ENCODE measurements at places on chromosomes 3 and 15.

DNA sequence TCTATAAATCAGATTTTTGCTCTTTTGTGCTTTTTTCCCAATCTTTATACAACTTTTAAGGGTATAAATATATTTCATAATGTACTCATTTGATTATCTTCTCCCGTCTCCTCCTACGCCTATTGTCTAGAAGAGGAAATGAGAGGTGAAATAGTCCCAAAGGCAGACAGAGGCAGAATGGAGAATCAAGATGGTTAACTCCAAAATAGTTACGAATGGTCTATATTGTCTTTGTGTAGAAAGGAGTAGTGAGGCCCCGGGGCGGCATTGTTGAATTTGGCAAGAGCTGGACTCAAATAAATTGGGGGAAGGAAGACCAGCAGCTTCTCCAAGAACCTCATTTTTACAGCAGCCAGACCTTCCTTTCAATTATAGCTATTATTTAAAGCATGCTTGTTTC is 23.9 kb downstream of the ITPR1 start:
- no peak for DNase-seq

GRCh38 chr3:4827767-4828166 is 151.5 kb upstream of the BHLHE40 start:
- no peak for DNase-seq

GRCh38 chr15:60912984-60913697 is 316.0 kb downstream of the RORA start:
- no peak for DNase-seq

GRCh38 chr15:70068783-70069565 is 28.7 kb downstream of the TLE3 start:
- DNase-seq: no peak

DNA sequence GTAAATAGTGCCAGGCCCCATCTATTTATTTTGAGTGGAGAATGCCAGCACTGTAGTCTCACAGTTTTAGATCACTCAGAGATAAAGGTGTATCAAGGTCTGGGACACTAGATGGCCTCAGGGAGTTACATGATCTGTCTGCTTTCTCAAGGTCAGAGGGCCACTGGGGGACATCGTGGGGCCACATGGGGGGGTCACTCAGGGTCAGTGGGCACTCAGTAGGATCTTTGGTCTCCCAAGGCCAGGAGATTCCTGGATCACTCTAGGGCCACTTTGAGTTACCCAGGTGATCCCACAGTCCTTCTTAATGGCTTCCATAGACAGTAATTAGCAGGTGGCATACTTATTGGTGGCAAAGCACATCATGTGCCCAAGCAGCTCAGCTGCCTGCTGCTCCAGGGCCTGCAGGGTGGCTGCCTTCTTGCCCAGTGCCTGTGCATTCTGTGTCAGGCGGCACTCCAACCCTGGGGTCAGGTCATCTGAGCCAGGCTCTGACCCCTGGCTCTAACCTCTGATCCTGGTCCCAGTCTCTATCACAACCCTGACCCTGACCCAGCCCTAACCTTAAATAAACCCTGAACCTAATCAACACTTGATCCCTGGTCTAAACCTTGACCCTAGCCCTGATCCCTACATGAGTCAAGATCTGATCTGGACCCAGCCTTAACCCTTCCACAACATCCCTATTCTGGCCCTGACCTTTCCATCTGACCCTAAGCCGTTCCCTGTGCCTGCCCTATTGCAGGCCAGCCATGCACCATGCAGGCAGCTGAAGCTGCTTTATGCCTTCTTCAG is 1.8 kb upstream of the LAMB2 start:
- DNase-seq: no peak
